ENCODE measurements at places on chromosomes 5 and 9.

DNA sequence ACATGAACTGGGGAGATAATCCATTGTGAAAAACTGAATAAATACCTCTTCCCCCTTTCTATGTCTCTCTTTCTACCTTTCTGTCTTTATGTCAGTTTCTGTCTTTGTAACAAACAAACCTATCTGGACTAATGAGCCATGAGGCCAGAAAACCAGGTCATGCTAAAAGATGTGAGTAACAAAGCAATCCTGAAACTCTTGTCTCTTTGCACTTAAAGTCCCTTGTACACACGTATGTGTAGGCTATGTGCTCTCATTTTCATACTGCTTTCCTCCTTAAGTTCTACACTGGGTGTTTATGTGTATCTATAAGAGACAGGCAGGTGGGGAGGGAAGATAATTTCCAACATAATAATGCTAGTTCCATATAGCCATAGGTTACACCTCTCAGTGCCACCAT is 123.8 kb upstream of the PTGER4 start:
- no peak for DNase-seq

- peak; percentile 42 for DNase-seq
These were observed 23.4 kb downstream of the CETN3 start for GRCh38 chr5:90386099-90386710.

DNA sequence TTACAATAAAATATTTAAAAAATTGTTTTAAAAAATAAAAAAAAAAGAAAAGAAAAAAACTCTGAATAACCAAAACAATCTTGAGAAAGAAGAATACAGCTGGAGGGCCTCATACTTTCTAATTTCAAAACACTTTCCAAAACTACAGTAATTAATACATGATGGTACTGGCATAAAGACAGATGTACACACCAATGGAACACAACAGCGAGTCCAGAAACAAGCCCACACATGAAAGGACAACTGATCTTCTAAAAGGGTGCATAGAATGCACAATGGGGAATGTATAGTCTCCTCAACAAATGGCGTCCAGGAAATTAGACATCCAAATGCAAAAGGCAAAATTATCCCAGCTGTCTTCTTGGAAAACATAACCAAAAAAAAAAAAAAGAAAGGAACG is 99.6 kb downstream of the LURAP1L start:
- no peak for DNase-seq

DNA sequence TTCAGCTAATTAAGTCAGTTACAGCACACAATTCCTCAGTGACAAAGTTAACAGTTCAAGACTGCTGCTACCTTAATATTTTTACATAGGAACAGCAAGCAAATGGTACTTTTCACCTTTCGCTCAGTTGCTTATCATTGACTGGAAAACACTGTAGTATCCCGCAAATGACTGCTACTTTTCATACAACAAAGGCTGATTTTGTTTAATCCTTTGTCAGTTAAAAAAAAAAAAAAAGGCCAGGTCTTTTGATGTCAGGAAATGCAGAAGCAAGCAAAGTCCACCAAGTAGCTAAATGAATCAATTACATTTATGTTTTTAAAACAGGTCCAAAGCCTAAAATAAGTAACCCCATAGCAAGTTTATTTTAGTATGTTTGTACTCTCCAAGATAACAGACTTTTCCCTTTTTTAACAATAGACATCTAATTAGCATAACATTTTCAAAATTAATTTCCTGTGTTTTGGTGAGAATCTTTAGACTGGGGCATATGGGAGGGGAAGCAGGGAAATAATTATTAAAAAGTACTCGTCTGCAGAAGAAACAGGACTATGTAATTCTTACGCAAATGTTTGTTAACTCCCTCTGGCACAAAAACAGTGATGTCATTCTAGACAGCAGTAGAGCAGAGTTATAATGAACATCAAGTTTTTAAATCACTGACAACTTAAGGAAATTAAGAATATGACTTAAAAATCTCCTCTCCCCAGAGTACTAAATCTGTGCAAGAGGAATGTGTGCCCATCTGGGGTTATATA is 9.6 kb downstream of the PFDN1 start:
- DNase-seq, result peak; percentile 34

GRCh38 chr5:76083555-76084495 is 642 bp downstream of the SV2C start:
- DNase-seq, result no peak

- DNase-seq, result no peak
These were observed 101.2 kb downstream of the NLN start for GRCh38 chr5:65823204-65823603.

- DNase-seq, result no peak
These were observed 84.2 kb upstream of the IER5L start for GRCh38 chr9:129262261-129262660.

DNA sequence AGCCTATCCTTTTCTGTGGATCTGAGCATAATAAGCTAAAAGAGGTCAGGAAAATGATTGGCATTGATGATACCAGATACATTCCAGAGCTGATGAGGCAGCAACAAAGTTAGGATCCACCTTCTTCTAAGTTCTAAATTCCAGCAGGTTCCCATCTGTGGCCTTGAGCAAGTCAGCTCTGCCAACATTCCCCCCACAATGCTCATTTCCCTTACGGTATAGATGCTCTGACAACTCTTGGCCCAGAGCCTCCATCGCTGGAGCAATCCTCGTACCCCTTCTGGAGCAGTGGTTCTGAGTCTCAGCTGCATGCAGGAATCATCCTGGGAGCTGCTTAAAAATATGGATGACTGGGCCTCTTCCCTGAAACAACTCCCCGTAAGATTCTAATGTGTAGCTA is 78.1 kb downstream of the MED27 start:
- peak; percentile 36 for DNase-seq

DNA sequence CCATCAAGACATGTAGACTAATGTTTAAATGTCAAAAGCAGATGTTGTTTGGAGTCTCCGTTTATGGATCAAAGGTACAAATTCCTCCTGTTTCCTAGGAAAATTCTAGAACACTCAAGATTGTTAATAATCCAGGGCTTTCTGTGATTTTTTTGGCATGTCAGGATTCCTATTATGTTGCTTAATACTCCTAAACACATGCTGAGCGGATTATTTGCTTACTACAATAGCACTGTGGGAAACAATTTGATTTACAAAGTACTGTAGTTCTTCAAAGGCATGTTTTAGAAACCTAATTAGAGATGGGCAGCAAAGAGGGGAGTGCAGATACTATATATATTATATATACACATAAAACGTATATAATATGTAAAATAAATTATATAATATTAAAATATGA is 19.0 kb upstream of the SCAMP1 start:
- DNase-seq, result no peak

DNA sequence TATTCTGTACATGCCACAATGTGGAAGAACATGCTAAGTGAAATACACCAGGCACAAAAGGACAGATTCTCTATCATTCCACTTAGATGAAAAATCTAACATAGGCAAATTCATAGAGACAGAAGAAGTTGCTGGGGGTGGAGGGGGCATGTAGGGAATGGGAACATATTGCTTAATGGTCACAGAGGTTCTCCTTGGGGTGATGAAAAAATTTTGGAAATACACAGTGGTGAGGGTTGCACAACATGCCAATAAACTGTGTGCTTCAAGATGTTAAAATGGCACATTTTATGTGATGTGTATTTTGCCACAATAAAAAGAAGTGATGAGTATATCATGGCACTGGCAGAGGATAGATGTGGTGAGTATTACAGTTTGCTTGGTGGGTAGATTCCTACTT is 111.9 kb downstream of the SUSD1 start:
- DNase-seq, result peak; percentile 50

GRCh38 chr9:34363619-34364351 is 12.9 kb downstream of the MYORG start:
- no peak for DNase-seq

DNA sequence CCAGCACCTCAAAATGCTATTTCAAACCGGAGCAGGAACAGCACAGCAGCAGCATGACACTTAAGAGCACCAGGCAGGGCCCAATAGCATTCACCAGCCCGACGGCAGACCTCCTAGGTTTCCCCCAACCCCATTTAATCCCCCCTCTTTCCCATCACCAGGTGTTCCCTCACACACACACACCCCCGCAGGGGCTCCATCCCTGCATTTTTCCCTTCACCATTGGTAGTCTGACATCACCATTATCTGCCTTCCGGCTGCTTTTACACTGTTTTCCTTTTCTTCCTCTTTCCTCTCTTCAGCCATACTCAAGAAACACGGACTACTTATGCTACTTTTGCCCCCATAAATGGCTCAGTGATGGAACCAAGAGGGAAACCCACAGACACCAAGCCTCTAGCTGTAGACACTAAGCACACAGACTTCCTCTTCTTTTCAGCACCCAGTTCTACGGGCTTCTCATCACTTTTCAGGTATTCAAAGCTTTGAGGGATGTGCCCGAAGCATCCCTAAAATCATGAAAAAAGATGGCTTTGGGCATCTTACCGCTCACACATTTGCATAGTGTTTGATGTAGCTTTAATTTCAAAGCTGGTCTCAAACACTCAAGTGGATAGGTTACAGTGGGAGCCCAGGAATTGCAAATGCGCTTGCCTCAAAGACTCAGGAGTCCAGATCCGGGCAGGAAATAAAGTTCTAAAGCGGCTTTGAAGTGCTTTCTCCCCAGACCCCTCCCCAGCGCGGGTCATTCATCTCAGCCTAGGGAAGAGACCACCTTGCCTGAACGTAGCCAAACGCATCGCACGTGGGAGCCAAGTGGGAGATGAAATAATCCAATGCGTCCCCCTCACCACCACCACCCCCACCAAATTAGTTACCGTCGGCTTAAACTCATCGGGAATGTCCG is 141.5 kb downstream of the TSSK1B start:
- DNase-seq, result peak; percentile 25

DNA sequence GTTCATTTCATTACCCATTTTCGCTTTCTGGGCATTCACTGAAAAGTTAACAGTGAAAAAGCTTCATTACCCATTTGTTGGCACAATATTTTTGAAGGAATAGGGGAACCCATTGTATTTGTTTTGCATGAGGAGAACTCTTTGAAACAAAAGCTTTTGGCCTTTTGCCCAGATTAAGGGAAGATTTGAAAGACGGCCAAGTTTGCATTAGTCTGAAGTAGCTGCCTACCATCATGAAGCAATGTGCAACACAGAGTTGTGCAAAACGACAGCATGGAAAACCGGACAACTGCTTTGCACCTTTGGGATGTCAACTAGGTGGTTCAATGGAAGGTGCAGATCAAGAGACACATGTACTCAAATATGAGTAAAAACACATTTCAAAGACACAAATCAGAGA is 84.9 kb downstream of the TRPM3 start:
- peak; percentile 12 for DNase-seq

DNA sequence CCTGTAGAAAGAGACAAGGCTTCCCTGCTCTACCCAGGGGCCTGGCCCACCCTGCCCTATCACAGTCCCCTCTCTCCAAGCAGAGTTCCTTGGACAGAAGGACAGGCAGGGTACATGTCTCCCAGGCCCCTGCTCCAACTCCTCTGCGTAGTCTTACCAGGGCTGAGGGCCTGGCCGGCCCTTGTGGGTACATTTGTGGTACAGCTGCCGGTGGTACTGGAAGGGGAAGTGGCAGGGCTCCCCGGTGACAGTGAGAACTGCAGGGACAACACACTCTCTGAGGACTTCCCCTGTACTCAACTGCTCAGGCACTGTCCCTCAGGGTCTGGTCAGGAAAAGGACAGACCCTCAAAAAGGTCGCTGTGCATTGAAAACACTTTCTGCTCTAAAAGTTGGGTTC is 3.6 kb downstream of the F12 start:
- DNase-seq, result no peak

DNA sequence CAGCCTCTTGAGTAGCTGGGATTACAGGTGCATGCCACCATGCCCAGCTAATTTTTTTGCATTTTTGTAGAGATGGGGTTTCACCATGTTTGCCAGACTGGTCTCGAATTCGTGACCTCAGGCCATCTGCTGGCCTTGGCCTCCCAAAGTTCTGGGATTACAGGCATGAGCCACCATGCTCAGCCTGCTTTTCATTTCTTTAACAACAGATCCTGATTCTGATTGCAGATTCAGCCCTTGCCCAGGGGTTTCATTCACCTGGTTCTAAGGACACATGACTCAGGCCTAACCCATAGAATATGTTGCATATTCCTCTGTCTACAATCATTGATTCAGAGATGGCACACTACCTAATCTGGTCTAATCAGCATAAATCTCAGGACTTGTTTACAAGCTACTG is 56.1 kb upstream of the CCDC112 start:
- DNase-seq, result no peak

- no peak for DNase-seq
These were observed 32.4 kb downstream of the OSTF1 start for GRCh38 chr9:75120686-75121085.

- peak; percentile 6 for DNase-seq
These were observed 196.1 kb downstream of the MPDZ start for GRCh38 chr9:13083366-13083765.

DNA sequence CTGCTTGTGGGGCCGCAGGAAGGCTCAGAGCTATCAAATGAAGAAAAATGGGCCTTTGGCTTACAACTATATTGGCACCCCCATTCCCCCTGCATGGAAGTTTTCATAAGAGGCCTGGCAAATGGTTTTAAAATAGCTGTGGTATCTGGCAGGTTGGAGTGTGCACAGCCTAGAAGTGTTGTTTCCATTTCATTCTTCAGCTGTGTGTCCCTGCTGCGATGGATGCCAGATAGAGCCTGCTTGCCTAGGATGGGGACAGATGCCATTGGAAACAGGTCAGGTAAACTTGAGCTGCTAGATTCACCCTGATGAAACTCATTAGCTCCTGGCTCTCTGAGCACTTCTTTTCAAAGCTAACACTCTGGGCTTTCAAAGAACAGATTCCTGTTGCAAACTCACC is 183.3 kb downstream of the IRX1 start:
- DNase-seq, result no peak

DNA sequence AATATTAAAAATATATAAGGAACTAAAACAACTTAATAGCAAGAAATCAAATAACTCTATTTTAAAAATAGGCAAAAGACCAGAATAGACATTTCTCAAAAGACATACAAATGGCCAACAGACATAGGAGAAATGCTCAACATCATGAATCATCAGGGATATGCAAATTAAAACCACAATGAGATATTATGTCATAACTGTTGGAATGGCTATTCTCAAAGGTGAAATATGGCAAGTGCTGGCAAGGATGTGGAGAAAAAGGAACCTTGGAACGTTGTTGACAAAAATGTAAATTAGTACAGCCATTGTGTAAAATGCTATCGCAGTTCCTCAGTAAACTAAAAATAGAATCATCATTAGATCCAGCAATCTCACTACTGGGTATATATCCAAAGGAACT is 468.5 kb downstream of the NFIB start:
- peak; percentile 96 for DNase-seq

DNA sequence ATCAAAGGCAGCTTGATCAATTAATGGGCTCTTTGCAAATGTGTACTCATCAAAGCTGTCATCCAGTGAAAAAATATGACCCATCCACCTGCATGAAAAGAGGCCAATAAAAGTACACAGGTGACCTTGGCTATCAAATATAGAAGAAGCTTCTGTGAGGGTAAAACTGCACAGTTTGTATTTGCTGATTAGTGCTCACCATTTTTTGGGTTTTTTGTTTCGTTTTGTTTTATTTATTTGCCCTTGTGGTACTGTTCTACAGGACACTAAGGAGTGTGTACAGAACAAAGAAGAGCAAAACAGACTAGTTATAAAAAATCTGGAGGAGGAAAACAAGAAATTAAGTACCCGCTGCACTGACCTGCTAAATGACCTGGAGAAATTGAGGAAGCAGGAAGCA is 101.3 kb downstream of the CNTLN start:
- no peak for DNase-seq

GRCh38 chr5:83408719-83409118 is 62.8 kb upstream of the VCAN start:
- DNase-seq, result no peak

GRCh38 chr5:58921159-58921558 is 338.3 kb downstream of the RAB3C start:
- peak; percentile 43 for DNase-seq

GRCh38 chr9:35616681-35617459 is 1.3 kb downstream of the CD72 start:
- peak; percentile 61 for DNase-seq

Data from fibroblast of lung (primary cell).